ENCODE measurements at places on chromosomes 16 and 17.

DNA sequence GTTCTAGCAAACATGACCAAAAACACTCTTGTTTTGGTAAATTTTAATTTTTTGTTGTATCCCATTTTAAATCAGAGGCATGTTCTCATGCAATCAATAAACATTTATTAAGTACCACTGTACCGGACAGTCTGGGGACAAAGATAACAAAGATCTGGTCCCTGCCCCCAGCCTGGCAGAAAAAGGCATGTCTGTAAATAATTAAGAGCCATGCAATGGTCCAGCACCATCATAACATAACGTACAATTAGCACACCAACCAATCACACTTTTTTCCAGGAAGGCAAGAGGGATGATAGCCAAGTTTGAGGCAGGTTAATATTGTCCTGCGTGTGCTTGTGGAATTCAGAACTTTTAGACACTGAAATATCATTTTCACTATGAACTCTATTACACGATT is 3.5 kb downstream of the KCNJ16 start:
- no peak for DNase-seq

GRCh38 chr16:57376313-57376818 is 4.1 kb downstream of the CX3CL1 start:
- no peak for DNase-seq

DNA sequence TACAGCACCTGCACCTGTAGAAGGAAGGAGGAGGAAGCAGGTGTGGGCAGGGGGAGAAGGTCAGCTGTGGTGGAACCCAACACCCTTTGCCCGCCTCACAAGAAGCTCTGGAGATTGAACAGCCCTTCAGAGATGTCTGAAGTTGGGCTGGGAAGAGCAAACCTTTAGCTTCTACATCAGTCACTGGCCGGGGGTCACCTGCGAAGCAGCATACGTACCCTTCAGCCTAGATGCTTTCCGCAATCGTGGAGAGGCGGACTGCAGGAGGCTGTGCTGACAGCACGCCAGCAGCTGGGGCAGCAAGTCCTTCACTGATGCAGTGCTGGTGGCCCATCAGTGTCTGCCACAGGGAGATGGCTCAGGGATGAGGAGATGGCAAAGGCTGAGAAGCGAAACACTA is 5.2 kb upstream of the HS3ST3B1 start:
- DNase-seq, result no peak

DNA sequence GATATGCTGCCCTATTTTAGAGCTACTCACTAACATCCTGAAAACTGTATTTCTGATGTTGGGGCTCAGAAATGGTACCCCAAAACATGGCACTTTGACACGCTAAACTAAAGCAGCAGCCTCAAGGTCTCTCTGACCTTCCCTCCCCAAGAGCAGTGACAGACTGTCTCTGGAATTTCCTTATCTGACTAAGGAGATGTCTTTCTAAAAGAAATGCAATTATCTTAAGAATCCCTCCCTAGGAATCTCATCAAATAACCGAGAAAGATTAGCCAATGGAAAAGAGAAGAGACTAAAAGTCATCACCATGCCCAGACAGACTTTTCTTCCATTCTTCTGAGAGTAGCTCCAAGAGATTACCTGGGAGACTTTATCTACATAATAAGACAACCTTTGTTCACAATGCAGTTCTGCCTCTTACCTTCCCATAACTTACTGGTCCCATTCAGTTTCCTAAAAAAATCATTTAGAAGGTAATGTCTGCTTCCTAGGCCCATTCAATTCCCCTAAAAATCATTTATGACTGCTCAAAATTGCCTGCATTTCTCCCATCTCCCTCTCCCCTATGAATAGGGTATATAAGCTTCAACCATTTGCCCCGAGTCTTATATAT is 123.9 kb downstream of the CPPED1 start:
- no peak for DNase-seq

- DNase-seq, result no peak
These were observed 24.6 kb upstream of the TNRC6C start for GRCh38 chr17:77933777-77934398.

GRCh38 chr17:4187076-4187475 is 44.1 kb downstream of the CYB5D2 start:
- DNase-seq, result no peak

DNA sequence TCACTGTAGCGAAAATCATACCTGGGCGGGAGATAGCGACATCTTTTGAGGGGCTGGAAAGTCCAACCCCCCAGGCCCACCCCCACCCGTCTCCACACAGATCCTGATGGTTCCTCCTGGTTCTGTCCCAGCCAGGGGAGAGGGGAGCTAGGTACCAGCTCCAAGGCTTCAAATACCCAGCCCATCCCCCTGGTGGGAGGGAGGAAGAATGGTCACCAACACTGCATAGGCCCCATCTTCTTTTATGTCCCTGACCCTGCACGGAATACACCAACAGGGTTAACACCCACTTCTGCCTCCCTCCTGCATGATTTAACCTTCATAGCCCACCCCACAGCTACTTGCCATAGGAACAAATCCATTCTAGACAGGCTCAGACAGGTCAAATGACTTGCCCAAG is 9.3 kb downstream of the HAP1 start:
- no peak for DNase-seq

DNA sequence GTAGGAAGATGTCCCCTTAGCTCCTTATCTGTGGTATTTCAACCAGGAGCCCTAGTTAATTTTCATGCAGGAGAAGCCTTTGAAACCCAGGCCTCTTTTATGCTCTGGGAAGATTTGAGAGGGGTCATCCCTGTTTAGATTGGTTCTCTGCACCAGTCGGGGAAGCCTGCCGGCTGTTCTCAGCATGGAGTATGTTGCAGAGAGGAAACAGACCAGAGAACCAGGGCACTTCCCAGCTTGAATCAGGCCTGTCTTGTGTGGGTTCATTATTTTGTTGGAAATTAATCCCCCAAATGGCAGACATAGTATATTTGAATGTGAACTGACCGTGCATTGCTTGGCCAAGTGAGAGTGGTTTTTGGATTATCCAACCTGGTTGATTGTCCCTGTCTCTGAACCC is 1082.1 kb upstream of the RBFOX1 start:
- no peak for DNase-seq

- no peak for DNase-seq
These were observed 20.2 kb downstream of the IL21R start for GRCh38 chr16:27421961-27422740.

GRCh38 chr16:86991679-86992078 is 325.5 kb downstream of the C16orf95 start:
- no peak for DNase-seq

DNA sequence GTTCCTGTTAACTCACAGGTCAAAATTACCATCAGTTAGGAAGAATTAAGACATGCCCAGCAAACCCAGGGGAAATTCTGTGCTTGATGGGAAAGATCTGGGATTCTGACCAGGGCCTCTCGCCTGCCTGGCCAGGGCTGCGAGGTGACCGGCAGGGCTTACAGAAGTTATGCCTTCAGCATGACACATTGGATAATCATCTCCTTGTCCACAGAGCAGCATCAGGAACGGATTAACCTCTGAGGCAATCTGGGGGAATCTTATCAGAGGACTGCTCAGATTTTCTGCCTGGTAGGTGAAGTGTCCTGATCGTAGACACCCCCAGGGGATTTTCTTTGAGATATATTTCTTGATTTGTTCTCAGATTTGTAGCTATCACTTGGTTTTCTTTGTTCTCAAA is 172.5 kb downstream of the HS3ST3A1 start:
- DNase-seq, result no peak

GRCh38 chr17:13437966-13438779 is 163.6 kb downstream of the HS3ST3A1 start:
- DNase-seq, result no peak

GRCh38 chr16:86029131-86029741 is 130.3 kb downstream of the IRF8 start:
- no peak for DNase-seq

GRCh38 chr17:68290955-68291835 is at the start of the genes ARSG and SLC16A6:
Gene ARSG, plus strand, starts transcription at chr17:68291495. Its CDS starts 15,999 bp downstream, at chr17:68307494.
Gene SLC16A6, minus strand, starts transcription at chr17:68291127. Its CDS starts 12,807 bp downstream, at chr17:68278320.
- peak; percentile 81 for DNase-seq

DNA sequence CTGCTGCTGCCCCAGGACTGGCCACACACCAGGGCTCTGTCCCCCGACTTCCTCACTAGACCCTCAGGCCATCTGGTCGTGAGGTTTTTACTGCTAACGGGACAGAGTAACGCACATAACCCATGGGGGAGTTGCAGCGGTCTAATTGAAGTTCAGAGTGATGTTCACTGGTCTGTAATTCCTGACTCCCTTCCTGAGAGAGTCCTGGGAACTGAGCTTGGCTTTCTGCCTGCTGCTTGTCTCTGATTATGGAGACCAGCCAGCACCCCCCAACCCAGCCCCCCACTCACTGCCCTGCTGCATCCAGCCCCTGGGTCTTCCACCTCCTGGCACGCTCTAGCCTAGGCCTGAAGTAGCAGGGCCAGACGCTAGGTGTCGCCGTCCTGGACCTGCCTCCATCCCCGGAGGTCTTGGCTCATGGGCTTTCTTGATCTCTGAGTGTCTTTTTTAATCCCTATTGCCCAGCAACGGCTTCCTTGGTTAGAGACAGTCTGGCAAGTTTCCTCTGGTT is 192.9 kb downstream of the CCDC182 start:
- no peak for DNase-seq

GRCh38 chr17:50708050-50709000 is 611 bp upstream of the ANKRD40 start:
- DNase-seq, result no peak

- no peak for DNase-seq
These were observed 1.4 kb downstream of the DNASE1L2 start for GRCh38 chr16:2237493-2238149.

- no peak for DNase-seq
These were observed 39.7 kb downstream of the SRCIN1 start for GRCh38 chr17:38565853-38566665.

DNA sequence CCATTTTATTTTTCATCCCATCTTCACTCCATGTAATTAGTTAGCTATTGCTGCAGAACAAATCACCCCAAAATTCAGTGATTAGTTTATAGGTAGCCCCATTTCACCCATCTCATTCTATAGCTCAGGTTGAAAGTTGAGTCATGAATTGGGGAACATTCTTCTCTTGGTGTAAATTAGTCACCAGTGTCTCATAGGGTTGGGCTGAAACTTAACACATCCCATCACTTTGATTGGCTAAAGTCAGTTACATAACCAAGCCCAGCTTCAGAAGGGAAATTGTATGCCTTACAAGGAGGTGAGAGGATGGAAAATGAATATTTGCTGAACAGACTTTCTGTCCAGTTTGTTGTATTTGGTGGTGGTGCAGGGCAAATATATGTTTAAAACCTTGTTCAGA is 477.5 kb downstream of the WWOX start:
- no peak for DNase-seq

GRCh38 chr16:35306915-35307314 is 1847.5 kb downstream of the TP53TG3F start:
- DNase-seq, result no peak

DNA sequence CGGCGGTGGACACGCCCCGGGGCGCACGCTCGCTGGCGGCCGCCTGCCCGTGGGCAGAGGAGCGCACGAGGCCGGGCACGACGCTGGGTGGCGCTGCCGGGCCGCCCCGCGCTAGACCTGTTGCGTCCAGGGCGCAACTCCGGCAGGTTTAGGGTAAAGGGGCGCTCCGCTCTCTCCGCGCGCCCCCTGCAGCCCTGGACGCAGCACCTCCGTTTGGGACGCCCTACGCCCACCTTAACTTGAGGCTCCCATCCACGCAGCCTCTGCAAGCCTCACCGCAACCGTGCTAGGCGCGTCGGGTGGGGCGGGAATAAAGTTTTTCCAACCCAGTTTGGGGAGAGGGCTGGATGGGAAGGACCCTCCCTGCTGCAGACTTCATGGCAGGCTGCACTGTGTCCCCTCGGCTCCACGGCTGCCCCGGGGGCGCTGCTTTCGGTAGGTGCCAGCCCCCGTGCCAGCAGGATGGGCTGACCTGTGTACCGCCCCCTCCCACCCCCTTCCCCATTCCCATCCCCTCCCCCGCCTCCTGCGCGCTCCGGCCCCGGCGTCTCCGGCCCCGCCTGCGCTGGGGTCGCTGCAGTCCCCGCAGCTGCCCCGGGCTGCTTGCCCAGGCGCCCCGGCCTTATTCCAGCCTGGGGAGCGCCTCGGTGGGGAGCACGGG is at the start of gene SYT17:
Gene SYT17, plus strand, starts transcription at position 531 of the 661 bp plus-strand sequence. CDS start 407 bp downstream, outside the sequence.
- no peak for DNase-seq

DNA sequence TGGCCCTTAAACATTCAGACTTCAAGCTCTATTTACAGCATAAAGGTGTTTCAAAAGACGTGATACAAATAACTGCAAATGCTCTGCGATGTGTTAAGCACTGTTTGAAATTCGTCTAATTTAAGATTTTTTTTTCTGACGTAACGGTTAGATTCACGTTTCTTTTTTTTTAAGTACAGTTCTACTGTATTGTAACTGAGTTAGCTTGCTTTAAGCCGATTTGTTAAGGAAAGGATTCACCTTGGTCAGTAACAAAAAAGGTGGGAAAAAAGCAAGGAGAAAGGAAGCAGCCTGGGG is 681 bp upstream of the MAPT start:
- no peak for DNase-seq

- no peak for DNase-seq
These were observed 172.2 kb downstream of the SEC14L1 start for GRCh38 chr17:77312786-77313599.

- no peak for DNase-seq
These were observed 94.1 kb upstream of the ZNF750 start for GRCh38 chr17:82933911-82934310.

- no peak for DNase-seq
These were observed 55.9 kb downstream of the WDR45B start for GRCh38 chr17:82592289-82592766.
